ENCODE measurements at places on chromosomes 6 and 20.

- no peak for DNase-seq
Observed at GRCh38 chr6:134936931-134937330, 13.0 kb downstream of the ALDH8A1 start.

DNA sequence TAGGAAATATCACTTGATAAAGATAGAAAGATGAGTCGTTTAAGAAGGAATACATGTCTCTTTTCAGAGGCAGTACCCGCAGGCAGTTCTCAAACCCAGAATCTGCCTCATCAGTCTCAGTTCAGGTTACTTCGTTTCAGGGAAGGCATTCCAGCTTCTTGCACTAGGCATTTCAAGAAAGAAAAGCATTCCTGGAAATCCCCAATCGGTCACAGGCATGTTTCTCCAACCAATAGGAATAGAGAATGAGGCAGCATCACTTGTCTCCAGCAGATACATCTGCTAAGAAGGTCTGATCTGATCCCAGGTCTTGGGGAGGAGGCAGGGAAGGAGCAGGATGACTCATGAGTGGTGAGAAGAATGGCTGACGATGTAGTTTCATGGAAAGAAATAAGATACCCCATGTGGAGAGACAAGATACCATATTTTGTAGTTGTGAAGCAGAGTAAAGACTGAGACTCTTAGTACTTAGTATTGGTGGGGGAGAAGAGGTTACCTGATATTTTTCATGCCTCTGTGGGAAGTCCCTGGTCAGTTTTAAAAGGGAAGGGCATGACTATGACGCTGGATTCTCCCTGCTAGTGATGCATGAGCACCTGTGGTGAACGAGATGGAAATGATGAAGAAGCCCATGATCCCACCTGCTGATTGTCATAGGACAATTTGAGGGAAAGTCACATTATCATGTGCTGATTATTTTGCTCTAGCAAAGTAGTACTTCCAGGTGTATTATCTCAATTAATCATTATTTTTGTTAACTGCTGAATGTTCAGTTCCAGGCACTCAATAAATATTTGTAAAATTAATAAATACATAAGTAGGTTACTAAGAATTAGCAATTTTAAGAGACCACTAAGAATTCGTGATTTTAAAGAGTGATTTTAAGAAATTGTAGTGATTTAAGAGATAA lies 20.3 kb upstream of the HLA-DRB1 start:
- no peak for DNase-seq

DNA sequence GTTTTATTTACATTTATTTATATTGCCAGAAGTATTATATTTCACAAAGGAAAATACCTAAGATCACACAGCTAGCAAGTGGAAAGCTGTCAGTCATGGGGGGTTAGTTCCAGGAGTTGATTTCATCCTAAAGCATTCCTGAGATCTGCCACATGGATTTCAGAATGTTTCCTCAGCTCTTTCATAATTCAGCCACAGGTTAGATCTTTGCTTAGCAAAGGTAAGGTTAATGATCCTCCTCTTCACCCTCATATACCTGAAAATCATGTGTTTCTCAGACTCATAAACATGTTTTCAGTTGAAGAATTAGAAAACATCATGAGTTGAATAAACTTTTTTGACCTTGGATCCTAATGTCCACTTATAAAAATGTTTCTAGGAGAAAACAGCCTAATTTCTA lies 215.4 kb downstream of the ARHGAP18 start:
- no peak for DNase-seq

DNA sequence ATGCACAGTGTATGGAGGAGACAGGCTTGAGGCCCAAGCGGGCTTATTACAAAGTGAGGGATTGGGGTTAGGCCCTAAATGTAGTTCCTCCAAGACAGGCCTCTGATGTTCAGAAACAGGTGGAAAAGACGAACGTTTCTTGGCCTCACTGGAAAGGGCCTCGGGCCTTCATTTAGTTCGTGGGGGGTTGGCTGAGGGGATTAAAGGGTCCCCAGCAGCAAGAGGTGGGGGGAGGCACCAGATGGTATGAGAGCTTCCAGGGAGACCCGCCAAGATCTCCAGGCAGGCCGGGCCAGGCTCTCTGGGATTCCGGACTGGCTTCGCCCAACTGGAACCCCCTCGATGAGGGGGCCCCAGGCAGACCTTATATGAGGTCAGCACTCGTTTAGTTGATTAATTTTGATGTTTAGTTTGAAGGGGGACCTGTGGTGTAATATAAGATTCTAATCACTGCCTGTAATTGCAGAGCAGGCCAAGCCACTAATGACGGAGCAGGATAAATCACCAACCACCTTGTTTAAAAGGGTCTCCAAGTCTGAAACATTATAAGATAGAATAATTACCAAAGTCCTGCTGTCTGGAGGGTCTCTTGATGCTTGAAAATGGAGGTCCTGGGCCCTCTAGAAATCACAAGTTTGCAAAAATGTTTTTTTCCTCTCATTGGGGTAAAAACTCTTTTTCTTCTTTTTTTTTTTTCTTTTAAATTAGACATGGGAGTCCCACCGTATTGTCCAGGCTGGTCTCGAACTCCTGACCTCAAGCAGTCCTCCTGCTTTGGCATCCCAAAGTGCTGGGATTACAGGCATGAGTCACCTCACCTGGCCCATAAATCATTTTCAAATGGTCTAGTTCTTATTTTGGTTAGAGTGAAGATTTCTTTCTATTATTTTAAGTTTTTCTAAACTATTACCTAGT lies 2.2 kb downstream of the HMGA1 start:
- no peak for DNase-seq

DNA sequence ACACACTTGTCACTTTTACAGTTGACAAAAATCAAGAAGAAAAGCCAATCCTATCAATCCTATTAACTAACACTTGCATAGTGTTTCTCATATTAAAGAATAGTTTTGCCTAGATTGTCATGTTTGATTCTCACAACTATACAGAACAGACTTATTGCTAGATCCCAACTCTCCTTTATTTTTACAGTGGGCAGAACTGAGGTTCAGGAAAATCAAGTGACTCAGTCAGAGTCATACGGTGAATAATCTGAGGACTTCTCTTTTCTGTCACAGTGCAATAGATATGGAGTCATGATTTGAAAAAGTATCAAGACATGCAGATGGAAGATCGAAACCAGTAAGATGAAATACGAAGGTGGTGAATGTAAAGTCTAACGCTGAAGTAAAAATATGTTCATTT lies 195.1 kb upstream of the CITED2 start:
- no peak for DNase-seq

GRCh38 chr6:48474830-48475229 lies 363.8 kb upstream of the PTCHD4 start:
- no peak for DNase-seq

- no peak for DNase-seq
Observed at GRCh38 chr20:56032251-56032650, 26.9 kb upstream of the CBLN4 start.

DNA sequence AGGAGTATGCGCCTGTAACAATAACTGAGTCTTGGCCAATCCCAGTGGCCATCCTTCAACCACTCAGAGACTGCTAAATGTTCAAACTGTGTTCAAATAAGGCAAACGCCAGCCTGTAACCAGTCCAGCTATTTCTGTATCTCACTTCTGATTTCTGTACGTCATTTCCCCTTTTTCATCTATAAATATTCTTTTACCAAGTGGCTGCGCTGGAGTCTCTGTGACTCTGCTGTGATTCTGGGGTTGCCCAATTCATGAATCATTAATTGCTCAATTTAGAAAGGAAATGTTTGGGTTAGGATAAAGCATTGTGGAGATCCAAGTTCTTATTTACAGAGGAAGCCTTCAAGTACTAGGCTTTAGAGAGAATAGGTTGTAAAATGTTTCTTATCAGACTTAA lies 89.8 kb upstream of the UST start:
- no peak for DNase-seq

DNA sequence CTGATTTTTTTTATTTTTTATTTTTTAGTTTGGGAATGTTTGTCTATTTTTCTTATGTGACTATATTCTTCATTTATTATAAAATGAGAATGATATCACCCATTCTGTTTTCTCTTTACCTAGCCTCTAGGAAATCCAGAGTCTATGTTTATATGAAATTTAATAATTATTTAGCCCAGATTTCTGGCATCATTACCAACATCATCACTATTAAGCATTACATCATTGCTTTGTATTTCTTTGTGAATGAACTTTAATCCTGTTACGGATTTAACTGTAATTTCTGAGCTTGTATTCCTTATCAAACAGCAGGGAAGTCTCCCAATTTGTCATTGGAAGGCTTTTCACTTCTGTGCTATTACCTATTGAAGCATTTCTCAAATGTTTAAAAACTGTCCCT lies 72.7 kb upstream of the NOX3 start:
- no peak for DNase-seq

DNA sequence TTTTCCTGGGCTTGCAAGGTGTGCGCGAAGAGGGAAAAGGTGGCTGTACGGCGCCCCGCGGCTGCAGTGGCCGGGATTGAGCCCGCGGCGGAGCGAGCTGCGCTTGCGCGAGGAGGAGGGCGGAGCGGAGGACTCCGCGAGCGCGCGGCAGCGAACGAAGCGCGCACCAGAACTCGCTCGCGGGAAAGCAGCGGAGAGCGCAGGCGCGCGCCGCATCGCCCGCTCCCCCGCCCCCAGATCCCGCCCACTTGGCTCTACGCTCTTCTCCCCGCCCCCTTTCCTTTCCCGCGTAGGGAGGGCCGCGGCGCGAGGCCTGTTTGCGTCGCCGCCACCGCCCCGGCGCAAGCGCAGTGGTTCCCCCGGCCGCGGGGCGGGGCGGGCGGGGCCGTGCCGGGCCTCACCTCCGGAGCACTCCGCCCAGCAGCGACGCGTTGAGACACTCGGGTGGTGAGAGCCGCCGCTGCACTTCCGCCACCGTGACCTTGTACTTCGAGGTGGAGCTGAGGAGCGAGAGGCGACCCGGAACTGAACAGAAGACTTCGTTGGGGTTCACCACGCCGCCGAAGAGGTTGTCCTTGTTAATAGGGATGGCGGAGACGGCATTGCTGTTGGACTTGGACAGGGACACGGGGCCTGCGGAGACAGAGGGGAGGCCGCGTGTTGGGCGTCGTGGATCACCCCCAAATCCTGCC lies 10.6 kb downstream of the TFAP2A start:
- peak; percentile 91 for DNase-seq

GRCh38 chr20:62014488-62014775 lies 51.2 kb downstream of the TAF4 start:
- DNase-seq: no peak

GRCh38 chr6:157503018-157503747 lies 122.2 kb downstream of the ZDHHC14 start:
- DNase-seq: no peak

DNA sequence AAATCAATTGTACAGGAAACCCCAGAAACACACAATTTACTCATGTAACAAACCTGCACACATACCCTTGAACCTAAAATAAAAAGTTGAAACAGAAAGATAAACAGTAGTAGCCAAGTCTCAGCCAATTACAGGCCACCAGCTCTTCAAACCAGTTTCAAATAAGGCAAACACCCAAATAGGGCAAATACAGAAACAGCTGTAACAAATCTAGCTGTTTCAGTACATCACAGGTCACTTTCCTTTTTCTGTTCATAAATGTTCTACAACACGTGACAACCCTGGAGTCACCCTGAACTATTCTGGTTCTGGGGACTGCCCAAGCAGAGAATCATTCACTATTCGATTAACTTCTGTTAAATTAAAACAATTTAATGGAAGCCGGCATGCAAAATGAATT lies 329.0 kb downstream of the GJA1 start:
- DNase-seq: no peak

DNA sequence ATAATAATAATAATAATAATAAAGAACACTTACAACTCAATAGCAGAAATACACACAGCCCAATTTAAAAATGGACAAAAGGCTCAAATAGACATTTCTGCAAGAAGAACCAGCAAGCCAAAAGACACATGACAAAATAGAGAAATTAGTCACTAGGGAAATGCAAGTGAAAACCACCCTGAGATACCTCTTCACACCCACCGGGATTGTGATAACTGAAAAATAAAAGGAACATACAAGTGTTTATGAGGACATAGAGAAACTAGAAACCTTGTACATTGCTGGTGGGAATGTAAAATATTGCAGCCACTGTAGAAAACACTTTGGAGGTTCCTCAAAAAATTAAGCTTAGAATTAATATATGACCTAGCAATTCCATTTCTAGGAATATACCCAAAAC lies 59.2 kb downstream of the ZDHHC14 start:
- no peak for DNase-seq

DNA sequence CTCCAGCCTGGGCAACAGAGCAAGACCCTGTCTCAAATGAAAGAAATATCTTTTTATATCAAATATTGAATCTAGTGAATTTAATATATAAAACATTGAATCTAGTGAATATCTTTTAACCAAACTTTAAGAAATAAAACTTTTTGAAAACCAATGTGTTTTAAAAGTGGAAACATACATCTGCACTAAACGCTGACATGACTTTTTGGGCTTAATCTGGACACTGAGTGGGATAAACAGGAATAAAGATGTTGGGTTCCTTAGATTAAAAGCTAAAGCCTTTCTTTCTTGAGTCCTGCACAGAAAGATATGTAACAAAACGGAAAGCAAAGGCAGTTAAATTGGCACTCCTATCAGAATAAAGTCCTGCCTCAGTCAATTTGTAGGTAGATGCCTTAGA lies 190.2 kb downstream of the ARHGAP18 start:
- DNase-seq: no peak

DNA sequence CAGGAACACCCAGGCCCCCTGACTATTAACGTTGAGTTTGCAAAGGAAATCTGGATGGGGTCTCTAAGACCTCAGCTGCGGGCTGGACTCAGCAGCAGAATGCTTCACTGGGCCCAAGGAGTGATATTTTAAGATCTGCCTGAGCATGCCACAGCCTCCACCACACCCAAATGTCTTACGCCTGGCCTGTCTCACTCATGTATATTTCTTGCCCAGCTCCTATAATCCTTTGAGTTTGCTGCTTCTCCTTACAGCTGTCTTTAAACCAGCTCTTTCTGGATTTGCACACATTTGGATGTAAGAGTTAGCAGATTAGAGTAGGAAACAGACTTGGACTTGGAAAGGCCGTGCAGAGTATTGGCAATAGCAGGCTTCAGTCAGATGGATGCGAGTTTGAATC lies 16.4 kb downstream of the CASS4 start:
- no peak for DNase-seq

DNA sequence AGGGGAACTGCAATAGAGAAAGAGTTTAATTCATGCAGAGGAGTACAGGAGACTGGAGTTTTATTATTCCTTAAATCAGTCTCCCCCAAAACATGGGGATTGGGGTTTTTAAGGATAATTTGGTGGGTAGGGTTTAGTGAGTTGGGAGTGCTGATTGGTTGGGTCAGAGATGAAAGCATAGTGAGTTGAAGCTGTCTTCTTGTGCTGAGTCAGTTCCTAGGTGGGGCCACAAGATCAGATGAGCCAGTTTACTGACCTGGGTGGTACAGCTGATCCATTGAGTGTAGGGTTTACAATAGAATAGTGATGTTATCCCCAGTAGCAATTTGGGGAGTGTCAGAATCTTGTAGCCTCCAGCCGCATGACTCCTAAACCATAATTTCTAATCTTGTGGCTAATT lies 29.1 kb downstream of the GPX6 start:
- no peak for DNase-seq

GRCh38 chr20:62638055-62638570 lies 4.2 kb upstream of the SLCO4A1 start:
- no peak for DNase-seq

Data from anterior cingulate cortex (tissue), 58 donors.